ENCODE measurements at places on chromosomes 4 and X.

- H3K4me1 ChIP-seq: no peaks in the 10 kb centered on the region
- H3K4me3 ChIP-seq: no peak overlapping the region
- H3K27me3 ChIP-seq: no peaks in the 10 kb centered on the region
- H3K36me3 ChIP-seq: no peaks in the 10 kb centered on the region
- no peak overlapping the region for H3K27ac ChIP-seq
Observed at GRCh38 chr4:141140391-141141200, 7.3 kb upstream of the RNF150 start.

GRCh38 chr4:85760511-85760910, 285.6 kb downstream of the ARHGAP24 start:
- DNase-seq: no peak
- H3K27ac ChIP-seq: no peak overlapping the region
- no peaks in the 10 kb centered on the region for H3K27me3 ChIP-seq

DNA sequence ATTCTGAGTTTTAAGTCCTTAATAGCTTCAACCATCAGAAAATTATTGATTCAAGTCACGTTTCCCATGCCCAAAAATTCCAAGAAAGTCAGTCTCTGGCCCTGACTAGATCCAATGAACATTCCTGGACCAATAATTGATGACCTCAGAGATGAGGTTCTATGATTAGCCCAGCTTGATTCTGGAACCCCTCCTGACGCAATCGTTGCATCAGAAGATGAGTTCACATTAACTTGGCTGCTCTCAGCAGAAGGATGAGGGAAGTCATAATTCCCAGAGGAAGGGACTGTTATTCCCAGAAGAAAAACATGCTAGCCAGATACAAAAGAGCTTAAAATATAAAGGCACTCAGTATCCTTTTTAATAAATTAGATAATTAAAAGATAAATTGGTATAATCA, 34.3 kb upstream of the CPEB2 start:
- H3K4me3 ChIP-seq: no peak overlapping the region
- no peaks in the 10 kb centered on the region for H3K27me3 ChIP-seq
- no peak overlapping the region for H3K27ac ChIP-seq
- H3K36me3 ChIP-seq: no peaks in the 10 kb centered on the region
- no peaks in the 10 kb centered on the region for H3K4me1 ChIP-seq
- no peak for DNase-seq

- no peaks in the 10 kb centered on the region for H3K27me3 ChIP-seq
- no peaks in the 10 kb centered on the region for H3K36me3 ChIP-seq
- DNase-seq: no peak
- H3K27ac ChIP-seq: no peak overlapping the region
Observed at GRCh38 chr4:19262467-19262866, 989.2 kb upstream of the SLIT2 start.

- H3K27ac ChIP-seq: no peak overlapping the region
- H3K4me3 ChIP-seq: no peak overlapping the region
- no peaks in the 10 kb centered on the region for H3K27me3 ChIP-seq
- no peaks in the 10 kb centered on the region for H3K4me1 ChIP-seq
- no peaks in the 10 kb centered on the region for H3K36me3 ChIP-seq
Observed at GRCh38 chr4:157806184-157806583, 366.6 kb downstream of the GASK1B start.

- H3K27ac ChIP-seq: no peak overlapping the region
- no peak overlapping the region for H3K4me3 ChIP-seq
- H3K27me3 ChIP-seq: no peaks in the 10 kb centered on the region
- H3K4me1 ChIP-seq: no peaks in the 10 kb centered on the region
Observed at GRCh38 chr4:34972189-34972588, 1272.1 kb downstream of the ARAP2 start.

DNA sequence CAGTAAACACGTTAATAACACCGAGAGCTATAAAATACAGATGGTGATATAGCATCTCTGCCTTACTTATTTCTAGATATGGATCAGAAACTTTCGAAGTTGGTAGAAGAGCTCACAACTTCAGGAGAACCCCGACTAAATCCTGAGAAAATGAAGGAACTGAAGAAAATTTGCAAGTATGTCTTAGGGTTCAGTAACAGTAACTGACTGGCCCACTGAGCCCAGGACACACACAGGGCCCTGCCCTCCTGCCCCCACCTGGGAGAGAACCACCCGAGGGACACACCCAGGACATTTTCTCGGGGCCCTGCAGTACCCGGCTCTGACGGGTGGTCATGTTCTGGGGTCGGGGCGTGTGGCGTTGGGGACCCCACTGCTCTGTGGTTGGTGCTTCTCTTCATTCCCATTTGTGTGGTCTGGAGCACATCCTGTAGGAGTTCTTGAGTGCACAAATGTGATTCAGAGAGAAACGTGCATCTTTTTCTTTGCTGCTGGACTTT, 1.1 kb downstream of the UVSSA start:
- peaks cover 7% of the 10 kb centered on the region for H3K4me1 ChIP-seq
- H3K4me3 ChIP-seq: no peak overlapping the region
- no peaks in the 10 kb centered on the region for H3K36me3 ChIP-seq
- peak overlapping the region; percentile 98 for H3K27ac ChIP-seq
- no peak for DNase-seq

DNA sequence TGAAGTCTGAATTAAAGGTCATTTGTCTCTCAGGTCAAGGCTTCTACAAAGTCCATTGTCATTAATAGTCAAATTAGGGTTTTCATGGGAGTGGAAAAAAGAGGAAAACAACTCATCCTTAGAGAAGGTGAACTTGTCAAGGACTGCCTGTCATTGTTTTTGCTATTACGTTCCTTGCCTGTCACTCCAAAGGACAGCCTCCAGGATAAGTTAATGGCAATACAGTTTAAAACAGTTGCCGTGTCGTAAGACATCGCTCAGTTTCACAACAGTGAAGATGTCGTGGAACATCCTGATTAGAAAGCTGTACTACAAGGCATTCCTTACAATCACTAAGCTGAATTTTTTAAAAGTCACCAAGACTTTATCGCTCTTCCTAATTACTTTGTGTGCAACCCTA, 466.8 kb upstream of the SMIM31 start:
- H3K4me3 ChIP-seq: no peak overlapping the region
- no peak overlapping the region for H3K27ac ChIP-seq
- H3K27me3 ChIP-seq: no peaks in the 10 kb centered on the region
- DNase-seq: no peak
- H3K36me3 ChIP-seq: no peaks in the 10 kb centered on the region

DNA sequence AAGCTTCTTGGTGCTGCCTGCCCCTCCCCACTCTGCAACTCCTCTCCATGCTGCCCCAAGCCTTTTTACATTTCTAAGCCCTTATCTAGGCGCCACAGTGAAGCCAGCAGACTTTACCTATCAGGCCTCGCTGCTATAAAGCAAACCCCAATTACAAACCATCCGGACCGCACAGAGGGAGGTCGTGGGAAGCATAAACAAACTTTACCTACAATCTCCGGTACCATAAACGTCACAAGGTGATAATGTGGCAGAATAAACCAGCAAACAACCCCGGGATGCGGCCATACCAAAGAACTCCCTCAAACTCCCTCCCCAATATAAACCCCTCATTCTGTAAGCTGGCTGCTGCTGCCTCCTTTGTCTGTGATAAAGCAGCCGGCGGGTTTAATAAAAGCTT, 54.0 kb upstream of the ZCCHC13 start:
- H3K27ac ChIP-seq: no peak overlapping the region
- no peak for DNase-seq
- H3K4me1 ChIP-seq: peaks cover 6% of the 10 kb centered on the region
- H3K4me3 ChIP-seq: no peak overlapping the region
- H3K36me3 ChIP-seq: peaks cover 4% of the 10 kb centered on the region
- H3K27me3 ChIP-seq: no peaks in the 10 kb centered on the region

DNA sequence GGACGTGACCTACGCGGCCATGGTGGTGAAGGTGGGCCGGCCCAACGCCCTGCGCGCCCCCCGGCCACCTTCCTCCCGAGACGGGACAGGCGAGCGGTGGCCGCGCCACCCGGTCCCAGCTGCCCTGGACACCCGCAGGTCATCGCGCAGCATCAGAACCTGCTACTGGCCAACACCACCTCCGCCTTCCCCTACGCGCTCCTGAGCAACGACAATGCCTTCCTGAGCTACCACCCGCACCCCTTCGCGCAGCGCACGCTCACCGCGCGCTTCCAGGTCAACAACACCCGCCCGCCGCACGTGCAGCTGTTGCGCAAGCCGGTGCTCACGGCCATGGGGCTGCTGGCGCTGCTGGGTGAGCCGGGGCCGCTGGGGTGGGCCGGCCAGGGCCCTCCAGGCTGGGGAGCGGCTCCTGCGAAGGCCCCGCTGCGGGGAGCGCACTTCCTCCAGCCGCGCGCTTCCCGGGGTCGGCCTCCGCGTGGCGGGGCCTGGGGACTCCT, 9.0 kb upstream of the SLC26A1 start:
- no peak overlapping the region for H3K27ac ChIP-seq
- H3K36me3 ChIP-seq: no peaks in the 10 kb centered on the region
- H3K27me3 ChIP-seq: peaks cover 38% of the 10 kb centered on the region

DNA sequence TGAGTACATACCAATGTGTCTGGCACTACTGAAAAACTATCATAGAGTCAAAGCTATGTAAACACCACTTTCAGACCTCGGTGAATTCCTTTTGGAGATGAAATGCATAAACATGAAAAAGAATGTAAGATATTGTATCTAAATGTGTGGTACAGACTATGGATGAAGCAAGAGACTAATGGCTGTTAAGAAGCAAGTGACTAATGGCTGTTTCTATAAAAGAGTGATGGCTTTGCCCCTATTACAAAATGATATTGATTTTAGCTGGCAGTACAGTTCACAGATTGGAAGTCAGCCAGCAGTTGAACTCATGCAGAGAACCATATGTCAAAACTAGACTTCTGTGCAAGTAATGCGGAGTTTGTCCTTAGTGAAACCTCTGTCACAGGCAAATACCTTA, 359.3 kb downstream of the GRXCR1 start:
- no peak overlapping the region for H3K4me3 ChIP-seq
- no peak for DNase-seq
- no peaks in the 10 kb centered on the region for H3K27me3 ChIP-seq
- no peaks in the 10 kb centered on the region for H3K36me3 ChIP-seq
- no peak overlapping the region for H3K27ac ChIP-seq

DNA sequence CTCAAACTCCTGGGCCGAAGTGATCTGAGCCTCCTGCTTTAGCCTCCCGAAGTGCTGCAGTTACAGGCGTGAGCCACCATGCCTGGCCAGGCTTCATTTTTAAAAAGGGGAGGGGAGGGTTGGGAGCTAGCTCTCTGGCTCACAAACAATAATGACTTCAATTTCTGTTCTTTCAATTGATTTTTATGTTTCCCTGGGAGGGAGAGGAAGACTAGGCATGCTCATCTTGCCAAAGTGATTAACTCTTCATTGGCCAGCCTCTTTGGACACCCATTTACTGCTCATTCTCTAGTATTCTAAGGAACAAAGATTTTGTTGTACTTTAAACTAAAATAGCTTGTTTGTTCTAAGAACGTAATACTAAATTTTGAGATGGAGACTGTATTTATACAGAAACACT, 43.4 kb upstream of the TRIM2 start:
- H3K4me3 ChIP-seq: no peak overlapping the region
- H3K27me3 ChIP-seq: peaks cover under 1% of the 10 kb centered on the region
- DNase-seq: no peak
- H3K36me3 ChIP-seq: no peaks in the 10 kb centered on the region

DNA sequence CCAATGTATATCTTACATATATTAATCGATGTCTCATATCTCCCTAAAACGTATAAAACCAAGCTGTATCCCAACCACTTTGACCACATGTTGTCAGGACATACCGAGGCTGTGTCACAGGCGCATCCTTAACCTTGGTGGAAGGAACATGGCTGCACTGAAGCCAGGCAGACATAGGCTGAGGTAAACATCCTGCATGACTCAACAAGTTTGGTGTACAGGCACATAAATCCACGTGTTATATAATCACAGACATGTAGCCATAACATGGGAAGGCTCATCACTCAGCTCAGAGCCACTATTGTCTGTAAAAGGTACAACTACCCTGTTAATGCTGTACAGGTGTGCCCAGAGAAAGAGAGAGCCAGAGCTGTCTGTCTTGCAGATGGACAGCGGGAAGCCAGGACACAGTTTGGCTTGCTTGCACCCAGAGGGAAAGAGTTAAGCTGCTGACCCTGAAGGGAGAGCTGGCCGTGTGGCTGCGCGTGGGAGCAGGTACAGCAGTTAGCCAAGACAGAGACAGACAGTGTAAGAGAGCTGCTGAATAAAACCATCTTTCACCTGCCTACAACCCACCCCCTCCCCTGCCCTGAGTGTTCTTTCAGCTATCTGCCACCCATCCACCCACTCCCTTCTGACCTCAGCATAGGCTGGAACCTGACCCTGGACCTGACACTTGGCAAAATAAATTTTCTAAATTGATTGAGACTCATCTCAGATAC, 22.3 kb upstream of the ZBTB33 start:
- H3K4me3 ChIP-seq: no peak overlapping the region
- H3K27ac ChIP-seq: no peak overlapping the region
- DNase-seq: no peak
- H3K4me1 ChIP-seq: no peaks in the 10 kb centered on the region

GRCh38 chr4:8597791-8598190, 5.2 kb downstream of the CPZ start:
- H3K36me3 ChIP-seq: no peaks in the 10 kb centered on the region
- no peak overlapping the region for H3K4me3 ChIP-seq
- no peak for DNase-seq
- H3K27me3 ChIP-seq: peaks cover under 1% of the 10 kb centered on the region

- H3K4me3 ChIP-seq: no peak overlapping the region
- H3K27ac ChIP-seq: no peak overlapping the region
- DNase-seq: no peak
- H3K4me1 ChIP-seq: no peaks in the 10 kb centered on the region
- H3K36me3 ChIP-seq: no peaks in the 10 kb centered on the region
- no peaks in the 10 kb centered on the region for H3K27me3 ChIP-seq
Observed at GRCh38 chr4:142500966-142501365, 345.1 kb downstream of the INPP4B start.

- H3K4me3 ChIP-seq: no peak overlapping the region
- no peaks in the 10 kb centered on the region for H3K27me3 ChIP-seq
- peaks cover 12% of the 10 kb centered on the region for H3K4me1 ChIP-seq
- DNase-seq: no peak
- no peaks in the 10 kb centered on the region for H3K36me3 ChIP-seq
- no peak overlapping the region for H3K27ac ChIP-seq
Observed at GRCh38 chr4:102734591-102735385, 26.0 kb downstream of the MANBA start.

GRCh38 chrX:9317176-9317575, 147.7 kb upstream of the TBL1X start:
- no peaks in the 10 kb centered on the region for H3K27me3 ChIP-seq
- no peaks in the 10 kb centered on the region for H3K36me3 ChIP-seq
- no peaks in the 10 kb centered on the region for H3K4me1 ChIP-seq
- no peak for DNase-seq
- no peak overlapping the region for H3K27ac ChIP-seq

- H3K36me3 ChIP-seq: no peaks in the 10 kb centered on the region
- H3K4me1 ChIP-seq: no peaks in the 10 kb centered on the region
- no peak overlapping the region for H3K4me3 ChIP-seq
- no peaks in the 10 kb centered on the region for H3K27me3 ChIP-seq
- no peak overlapping the region for H3K27ac ChIP-seq
- DNase-seq: no peak
Observed at GRCh38 chrX:19578956-19579355, 63.6 kb upstream of the MAP3K15 start.
